Muscle of leg (tissue), 16 donors: ENCODE measurements at places on chromosomes 13 and 19. TPM values are rescaled to one million over a fixed set of nuclear protein-coding genes. Genes with fewer than 3 reads are reported as not detected.
A peak's percentile ranks its signal among the peaks of the same experiment; 100 is the strongest.

- H3K27me3 ChIP-seq, result no peaks in the 10 kb centered on the region
- peaks cover 12% of the 10 kb centered on the region for H3K36me3 ChIP-seq
- peaks cover 17% of the 10 kb centered on the region for H3K4me1 ChIP-seq
- H3K4me3 ChIP-seq, result no peak overlapping the region
- H3K27ac ChIP-seq, result no peak overlapping the region
These were observed 37.4 kb upstream of the ZNF527 start for GRCh38 chr19:37333457-37333856.

- peak overlapping the region; percentile 84 for H3K27ac ChIP-seq
- no peaks in the 10 kb centered on the region for H3K36me3 ChIP-seq
- peaks cover 15% of the 10 kb centered on the region for H3K4me1 ChIP-seq
- peak; percentile 95 for DNase-seq
These were observed 44.8 kb upstream of the ALOX5AP start for GRCh38 chr13:30690282-30691188.

GRCh38 chr19:48511800-48512503 lies at the start of gene LMTK3:
Gene LMTK3 (minus strand): TSS chr19:48511835. CDS start chr19:48511576, 259 bp downstream.
- no peaks in the 10 kb centered on the region for H3K36me3 ChIP-seq
- H3K4me1 ChIP-seq, result peaks cover 14% of the 10 kb centered on the region
- DNase-seq, result no peak
- H3K4me3 ChIP-seq, result no peak within 1 kb of the TSS

DNA sequence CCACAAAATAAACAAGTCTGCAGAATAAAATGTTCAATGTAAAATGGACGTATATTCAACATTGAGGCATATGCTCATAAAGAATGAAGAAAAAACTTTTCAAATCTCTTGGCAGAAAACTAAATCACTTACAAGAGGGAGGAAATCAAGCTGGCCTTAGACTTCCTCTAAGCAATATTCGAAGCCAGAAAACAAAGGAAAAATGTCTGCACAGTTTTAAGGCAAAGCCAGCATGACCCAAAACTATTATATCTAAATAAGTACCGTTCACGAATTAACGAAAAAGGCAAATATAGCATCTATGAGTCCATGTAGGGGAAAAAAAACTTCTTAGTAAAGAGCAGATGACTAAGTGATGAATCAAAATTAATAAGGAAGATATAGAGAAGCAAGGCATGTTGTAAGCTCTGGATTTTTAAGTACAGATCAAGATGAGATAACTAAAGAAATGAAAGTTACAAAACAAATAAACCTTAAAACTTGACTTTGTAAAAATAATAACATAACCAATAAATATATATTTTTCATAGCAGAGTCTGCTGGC lies 101.3 kb downstream of the KCNRG start:
- peak; percentile 15 for DNase-seq
- H3K4me1 ChIP-seq, result peaks cover 2% of the 10 kb centered on the region
- peak overlapping the region; percentile 57 for H3K27ac ChIP-seq

DNA sequence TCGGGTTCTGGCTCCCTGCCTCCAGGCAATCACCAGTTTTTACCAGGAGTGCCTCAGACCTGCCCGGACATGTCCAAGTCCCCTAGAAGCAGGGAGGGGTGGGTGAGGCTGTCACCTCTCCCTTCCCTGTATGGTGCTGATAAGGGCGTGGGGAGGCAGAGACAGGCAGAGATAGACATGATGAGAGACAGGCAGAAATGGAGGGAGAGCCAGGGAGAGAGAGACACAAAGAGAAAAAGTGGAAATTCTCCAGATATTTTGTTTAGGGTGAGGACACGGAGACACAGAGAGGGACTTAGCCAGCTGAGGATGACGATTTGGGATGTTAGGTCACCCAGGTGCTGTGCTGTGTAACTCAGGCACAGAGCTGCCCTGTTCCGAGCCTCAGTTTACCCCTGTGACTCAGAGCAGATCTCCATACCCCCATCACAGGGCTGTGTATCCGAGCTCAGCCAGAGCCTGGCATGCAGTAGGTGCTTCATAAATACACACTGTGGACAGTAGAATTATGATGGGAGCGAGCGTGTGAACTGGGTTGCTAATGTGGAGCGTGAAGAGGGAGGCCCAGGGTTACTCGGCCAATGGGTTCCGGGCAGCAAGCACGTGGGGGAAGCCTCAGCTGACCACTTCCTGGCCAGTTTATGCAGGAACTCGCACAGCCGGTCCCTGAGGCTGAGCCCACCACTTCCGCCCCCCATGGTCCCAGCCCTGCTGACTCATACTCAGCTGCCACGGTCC lies 11.9 kb upstream of the GDF15 start:
- no peaks in the 10 kb centered on the region for H3K27me3 ChIP-seq
- H3K27ac ChIP-seq, result peak overlapping the region; percentile 88
- H3K36me3 ChIP-seq, result no peaks in the 10 kb centered on the region

DNA sequence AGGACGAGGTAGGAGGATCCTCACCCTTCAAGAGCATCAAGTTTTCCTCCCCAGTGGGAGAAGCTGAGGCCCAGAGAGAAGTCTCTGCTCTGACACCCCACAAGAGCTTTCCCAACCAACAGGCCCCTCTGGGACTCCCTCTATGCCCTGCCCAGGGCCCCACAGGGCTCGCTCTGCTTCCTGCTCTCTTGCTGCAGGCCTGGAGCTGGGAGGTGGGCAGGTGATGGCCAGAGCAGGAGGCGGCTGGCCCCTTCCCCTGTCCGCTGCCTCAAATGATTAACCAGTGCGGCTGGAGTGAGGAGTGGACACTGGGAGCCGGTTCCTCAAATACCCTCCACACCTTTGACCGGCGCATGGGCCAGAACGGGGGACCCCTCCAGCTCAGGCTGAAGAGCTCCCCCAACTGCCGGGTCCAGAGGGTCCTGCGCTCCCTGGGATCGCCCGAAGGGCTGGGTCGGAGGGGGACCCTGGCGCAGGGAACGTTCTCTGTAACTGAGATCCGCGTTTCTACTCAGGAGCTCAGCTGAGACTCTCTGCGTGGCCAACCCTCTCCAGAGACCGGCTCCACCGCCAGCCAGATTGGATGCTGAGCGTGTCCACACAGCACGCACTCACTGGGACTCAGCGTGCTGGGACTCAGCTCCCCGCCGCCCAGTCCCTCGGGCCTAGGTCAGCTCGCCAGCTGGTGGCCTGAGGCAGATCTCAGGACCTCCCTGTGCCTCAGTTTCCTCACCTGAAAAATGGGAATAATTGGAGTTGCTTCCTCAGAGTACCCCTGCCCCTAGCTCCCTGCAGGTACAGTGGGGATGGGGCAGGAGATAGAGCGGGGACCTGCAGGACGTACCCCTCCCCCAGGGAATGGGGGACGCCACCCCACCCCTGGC lies 6.7 kb upstream of the ONECUT3 start:
- peaks cover 9% of the 10 kb centered on the region for H3K4me1 ChIP-seq
- H3K27ac ChIP-seq, result no peak overlapping the region
- H3K27me3 ChIP-seq, result peaks cover 89% of the 10 kb centered on the region
- H3K36me3 ChIP-seq, result no peaks in the 10 kb centered on the region
- DNase-seq, result no peak
- no peak overlapping the region for H3K4me3 ChIP-seq

NCAN gene
- total RNA-seq, result 0.22 TPM

GAMT gene
- total RNA-seq, result 115 TPM
